ENCODE measurements at places on chromosomes 16 and 17. TPM values are rescaled to one million over a fixed set of nuclear protein-coding genes. Genes with fewer than 3 reads are reported as not detected.

LYRM1 gene
- 32.0 TPM for total RNA-seq

RPH3AL gene
- 34.2 TPM for total RNA-seq

CCL16 gene
- not detected for total RNA-seq

SPN gene
- total RNA-seq, result not detected

CENPT gene
- 28.3 TPM for total RNA-seq

KLHL11 gene
- 2.4 TPM for total RNA-seq

All from A549 treated with AZD2906 at 1 μM for 4 hours (cell line).